ENCODE measurements at places on chromosomes 11 and 22.

DNA sequence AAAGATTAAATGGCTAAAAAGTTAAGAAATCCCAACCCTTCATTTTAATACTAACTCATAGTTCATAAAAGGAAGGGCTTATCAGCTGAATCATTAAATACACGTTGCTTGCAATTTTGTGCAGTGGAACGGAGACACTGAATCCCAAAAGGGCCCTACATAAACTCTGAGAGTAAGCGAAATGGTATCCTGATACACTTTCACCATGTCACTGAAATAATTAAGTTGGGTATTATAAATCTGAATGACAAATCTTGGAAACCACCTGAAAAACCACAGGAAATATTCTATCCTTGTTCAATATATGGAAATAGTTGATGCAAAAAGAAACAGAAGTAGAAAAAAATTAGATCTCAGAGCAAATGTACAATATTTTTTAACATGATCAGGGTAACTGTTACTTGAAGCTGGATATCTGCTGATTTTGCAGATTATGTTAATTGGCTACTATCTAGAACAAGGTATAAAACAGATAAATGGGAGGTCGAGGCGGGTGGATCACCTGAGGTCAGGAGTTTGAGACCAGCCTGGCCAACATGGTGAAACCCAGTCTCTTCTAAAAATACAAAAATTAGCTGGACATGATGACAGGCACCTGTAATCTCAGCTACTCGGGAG is 55.1 kb downstream of the MAML2 start:
- no peak for DNase-seq

DNA sequence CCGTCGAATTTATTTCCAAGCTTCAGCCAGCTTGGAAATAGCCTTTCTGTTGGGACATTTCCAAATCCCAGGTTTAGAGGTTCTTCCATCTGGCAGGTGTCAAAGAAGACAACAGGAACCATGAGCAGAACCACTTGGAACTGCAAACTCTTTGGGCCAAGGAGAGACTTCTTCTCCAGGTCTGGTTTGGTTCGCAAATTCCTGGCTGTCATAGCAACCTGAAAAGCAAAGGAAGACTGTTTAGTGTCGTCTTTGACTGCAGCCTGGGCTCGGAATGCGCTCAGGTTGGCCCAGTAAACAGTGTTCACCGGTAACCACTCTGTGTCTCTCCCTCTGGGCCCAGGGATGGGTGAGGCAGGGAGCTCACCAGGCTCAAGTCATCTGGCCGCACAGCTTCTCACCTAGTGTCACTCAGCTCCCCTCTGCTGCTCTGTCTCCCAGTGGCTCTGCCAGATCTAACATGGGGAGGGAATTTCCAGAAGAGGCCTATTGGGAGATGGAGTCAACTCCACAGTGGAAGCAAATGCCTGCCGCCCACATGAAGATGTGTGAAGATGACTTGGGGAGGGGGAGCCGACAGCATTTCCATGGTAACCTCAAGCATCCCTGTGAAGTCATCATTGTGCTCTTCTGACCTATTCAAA is 11.9 kb upstream of the CLMP start:
- DNase-seq: no peak

DNA sequence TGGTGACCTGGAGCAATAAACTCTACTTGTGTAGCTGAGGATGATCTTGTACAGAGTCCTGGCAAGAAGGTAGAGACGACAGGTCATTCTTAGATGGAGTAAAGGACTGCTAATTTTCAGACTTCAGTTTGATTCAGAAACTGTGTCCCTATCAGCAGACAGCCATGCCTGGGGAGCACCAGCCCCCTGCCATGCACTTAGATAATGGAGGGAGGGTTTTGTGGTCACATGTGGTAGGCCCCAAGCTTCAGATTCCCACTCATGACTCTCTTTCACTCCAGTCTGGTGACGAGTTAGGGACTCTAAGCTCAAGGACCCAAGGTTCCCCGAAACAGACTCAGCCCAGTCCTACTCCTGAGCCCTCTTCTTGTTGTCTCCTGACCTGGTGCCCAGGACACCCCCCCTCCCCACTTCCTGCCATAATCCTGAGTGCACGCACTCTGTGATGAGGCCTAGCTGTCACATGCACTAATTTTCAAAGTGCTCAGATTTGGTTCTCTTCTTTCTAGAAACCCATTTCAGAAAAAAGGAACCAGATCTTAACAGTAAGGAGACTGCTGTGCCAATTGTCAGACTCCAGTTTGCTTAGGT is 10.2 kb upstream of the AMPD3 start:
- no peak for DNase-seq

DNA sequence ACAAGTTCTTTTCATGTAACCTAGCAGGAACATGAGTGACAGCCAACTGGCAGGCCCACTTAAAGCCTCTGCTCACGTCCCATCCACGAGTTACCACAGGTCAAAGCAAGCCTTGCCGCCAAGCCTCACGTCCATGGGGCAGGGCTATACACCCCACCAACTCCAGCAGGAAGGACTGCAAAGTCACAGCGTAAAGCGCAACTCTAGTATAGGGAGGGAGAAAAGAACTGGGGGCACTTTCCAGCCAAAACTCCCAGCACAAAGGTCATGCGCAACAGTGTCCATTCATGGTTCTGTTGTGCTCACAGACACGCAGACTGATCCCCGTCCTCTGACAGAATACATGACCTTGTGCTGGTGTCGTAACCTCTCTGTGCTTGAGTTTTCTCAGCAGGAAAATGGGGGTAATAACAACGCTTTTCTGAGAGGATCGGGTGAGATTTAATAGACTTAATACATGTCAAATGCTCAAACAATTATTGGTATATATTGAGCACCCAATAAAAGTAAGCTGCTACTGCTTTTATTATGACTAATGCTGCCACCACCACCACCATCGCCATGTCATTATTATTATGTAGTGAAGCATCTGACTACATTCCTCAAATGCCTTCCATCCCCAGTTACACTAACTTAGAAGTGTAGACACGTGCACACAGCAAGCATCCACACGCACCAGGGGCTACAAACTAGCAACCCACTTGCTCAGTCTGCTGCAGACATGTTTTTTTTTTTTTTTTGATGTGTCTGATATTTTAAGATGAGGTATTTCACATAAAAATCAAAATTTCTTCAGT is 104.4 kb upstream of the PARVA start:
- peak; percentile 54 for DNase-seq

DNA sequence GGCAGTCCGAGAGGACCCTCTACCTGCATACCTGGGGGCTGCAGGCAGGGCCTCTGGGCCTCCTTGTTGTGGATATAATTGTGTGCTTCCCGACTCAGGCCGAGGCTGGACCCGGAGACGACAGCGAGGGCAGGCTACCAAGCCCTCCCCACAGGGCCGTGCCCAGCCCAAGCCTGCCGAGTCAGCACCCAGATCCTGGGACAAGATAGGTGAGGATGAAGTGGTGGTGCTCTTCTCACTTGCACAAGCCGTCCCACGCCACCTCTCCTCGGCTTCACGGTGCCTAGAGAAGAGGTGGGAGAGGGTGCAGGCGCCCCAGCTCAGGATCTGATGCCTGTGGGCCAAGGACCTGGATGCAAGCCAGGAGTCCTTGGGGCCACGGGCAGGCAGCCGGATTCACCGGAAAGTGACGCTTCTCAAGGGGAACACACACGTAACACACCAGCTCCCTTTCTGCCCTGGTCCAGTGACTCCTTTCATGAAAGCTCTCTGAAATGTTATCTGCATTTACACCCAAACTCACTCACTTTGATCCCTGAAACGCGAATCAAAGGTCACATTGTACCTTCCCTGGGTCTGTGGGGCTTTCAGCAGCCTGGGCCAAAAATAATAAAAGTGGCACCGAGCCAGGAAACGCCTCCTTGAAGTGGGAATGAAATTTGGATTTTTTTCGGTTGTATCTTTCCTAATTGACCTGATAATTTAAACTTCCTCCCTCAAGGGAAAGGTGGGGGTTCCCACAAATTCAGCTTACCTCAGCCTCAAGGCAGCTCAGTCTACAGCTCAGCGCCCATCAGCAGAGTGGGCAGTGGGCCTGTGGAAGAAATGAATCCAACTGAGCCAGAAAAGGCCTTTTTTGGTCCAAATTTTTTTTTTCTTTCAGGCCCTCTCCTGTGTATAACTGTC is 1.1 kb upstream of the GNB1L start:
- peak; percentile 20 for DNase-seq

- peak; percentile 59 for DNase-seq
Measured at GRCh38 chr11:96062134-96062533, 138.2 kb upstream of the MTMR2 start.

- peak; percentile 66 for DNase-seq
Measured at GRCh38 chr22:38316364-38317121, 690 bp downstream of the CSNK1E start.

DNA sequence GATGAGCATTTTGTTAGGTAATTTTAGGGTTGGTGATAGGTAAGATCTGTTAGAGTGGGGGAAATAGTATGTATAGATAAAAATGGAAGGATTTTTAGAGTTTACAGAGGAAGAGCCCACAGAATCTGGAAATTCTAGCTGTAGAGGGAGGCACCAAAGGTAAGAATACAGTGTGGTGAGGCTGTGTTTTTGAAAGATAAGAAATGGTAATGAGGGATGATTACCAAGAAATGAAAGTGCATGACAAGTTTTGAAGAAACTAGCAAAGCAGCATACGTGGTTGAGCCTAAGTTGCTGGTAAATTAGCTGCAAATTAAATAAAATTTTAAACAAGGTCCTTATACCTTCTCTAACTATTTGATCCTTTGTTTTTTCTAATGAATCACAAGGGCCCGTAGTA is 14.6 kb upstream of the RASSF10 start:
- no peak for DNase-seq

DNA sequence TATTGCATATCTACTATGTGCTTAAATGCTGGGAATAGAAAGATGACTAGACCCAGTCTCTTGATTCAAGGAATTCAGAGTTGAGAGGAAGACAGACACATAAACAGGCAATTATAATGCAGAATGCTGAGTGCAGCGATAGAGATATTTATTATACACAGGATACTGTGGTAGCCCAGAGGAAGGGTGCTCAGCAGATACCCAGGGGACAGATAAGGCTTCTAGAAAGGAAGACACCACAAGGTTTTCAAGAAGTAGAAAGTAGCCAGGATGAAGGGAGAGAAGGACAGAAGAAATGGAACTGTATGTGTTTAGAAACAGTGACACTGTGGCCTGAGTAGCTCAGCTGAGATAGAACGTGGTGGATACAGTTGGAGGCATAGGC is 79.4 kb upstream of the NNMT start:
- no peak for DNase-seq

DNA sequence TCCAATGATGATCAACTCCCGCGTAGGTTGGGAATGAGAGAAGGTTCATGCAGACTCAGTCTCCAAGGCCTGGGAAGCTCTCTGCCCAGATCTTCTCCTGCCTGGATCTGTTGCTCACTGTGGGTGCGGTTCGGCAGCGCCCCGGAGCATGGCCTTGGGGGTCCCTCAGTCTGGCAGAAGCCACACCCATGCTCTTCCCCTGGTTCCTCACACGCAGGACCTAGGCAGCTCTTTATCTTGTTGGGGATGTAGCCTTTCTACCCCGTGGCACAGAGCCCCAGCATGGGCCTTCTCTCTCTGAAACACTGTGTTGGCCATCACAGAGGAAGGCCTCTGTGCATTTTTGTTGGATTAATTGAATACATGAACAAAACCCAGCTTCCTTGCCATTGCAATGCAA is 1461.6 kb downstream of the BRD1 start:
- DNase-seq: no peak

DNA sequence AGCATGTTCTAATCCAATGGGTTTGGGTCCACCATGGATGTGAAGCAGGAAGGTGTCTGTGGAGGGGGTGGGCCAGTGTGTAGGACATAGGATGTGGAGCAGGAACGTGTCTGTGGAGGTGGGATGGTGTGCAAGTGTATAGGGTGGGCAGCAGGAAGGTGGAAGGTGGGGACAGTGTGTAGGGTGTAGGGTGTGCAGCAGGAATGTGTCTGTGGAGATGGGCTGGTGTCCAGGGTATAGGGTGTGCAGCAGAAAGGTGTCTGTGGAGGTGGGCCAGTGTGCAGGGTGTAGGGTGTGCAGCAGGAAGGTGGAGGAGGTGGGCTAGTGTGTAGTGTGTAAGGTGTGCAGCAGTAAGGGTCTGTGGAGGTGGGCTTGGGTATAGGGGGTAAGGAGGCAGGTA is 1068.0 kb downstream of the NTM start:
- DNase-seq: no peak

- DNase-seq: no peak
Measured at GRCh38 chr11:14331476-14332136, 27.4 kb downstream of the RRAS2 start.

- no peak for DNase-seq
Measured at GRCh38 chr11:87076260-87076783, 38.6 kb downstream of the TMEM135 start.

DNA sequence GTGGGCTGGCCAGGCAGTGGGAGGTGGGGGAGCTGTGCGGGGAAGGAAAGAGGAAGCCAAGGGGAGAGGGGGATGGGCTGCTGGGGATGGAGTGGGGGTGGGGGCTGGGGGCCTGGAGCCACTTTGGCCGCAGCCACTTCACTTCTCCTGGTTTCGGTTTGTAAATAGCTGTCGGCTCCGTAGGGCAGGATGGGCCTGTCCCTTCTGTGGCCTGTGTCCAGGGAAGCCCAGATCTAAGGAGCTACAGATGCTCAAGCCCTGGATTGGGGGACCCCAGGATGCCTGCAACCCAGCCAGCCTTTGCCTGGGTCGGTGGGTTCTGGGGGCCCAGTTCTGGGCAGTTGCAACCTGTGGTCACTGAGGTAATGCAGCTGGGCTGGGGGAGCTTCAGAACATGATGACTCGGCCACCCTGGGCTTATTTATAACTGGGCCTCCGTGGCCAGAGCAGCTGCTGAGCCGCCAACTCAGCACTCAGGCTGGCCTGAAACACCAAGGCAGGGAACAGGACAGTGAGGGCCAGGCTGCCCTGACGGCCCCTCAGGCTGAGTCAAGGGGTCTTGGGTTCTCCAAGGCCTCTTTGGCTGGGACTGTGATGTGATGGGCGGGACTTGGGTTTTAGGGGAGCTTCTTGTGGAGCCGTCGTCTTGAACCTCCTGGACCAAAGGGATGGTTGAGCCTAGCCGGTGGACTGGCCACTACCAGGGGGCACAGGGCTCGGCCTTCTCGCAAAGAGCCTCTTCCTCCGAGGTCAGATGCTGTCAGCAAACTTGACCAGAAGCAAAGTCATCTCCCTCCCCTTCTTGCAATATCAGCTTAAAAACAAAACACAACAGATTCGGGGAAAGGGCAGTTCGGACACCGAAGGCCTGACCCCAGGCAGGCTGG is 15.0 kb upstream of the SLC39A13 start:
- peak; percentile 65 for DNase-seq

DNA sequence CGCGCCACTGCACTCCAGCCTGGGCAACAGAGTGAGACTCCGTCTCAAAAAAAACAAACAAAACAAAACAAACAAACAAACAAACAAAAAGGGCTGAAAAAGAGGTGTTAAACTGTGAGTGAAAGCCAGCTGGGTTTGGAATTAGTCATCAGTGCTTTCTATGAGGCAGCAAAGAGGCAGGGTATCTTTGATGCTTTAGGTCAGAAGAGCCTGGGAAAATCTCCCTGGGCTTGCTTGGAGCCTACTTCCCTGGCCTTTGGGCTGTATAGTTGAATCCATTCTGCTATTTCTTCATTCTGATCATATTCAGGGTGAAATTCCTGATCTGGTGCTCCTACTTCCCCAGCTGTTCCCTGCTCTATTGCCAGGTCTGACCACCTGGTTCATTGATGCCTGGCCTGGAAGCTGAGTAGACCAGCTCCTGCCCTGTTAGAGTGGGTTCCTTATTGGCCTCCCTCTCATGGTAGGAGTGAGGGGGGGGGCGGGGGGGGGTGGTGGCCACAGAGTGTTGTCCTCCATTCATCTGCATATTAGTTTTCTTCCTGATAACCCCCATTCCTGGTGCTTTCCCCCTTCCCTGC is 65.6 kb downstream of the INSC start:
- DNase-seq: no peak

GRCh38 chr11:16603890-16604793 is 134.3 kb upstream of the C11orf58 start:
- peak; percentile 39 for DNase-seq

- no peak for DNase-seq
Measured at GRCh38 chr22:47196881-47197772, 434.7 kb downstream of the TBC1D22A start.

Data from astrocyte of the spinal cord (primary cell).